CD4-positive, alpha-beta T cell treated with Interleukin-17A for 4 hours (primary cell): ENCODE measurements at places on chromosomes 11 and 22.
A peak's percentile ranks its signal among the peaks of the same experiment; 100 is the strongest.

DNA sequence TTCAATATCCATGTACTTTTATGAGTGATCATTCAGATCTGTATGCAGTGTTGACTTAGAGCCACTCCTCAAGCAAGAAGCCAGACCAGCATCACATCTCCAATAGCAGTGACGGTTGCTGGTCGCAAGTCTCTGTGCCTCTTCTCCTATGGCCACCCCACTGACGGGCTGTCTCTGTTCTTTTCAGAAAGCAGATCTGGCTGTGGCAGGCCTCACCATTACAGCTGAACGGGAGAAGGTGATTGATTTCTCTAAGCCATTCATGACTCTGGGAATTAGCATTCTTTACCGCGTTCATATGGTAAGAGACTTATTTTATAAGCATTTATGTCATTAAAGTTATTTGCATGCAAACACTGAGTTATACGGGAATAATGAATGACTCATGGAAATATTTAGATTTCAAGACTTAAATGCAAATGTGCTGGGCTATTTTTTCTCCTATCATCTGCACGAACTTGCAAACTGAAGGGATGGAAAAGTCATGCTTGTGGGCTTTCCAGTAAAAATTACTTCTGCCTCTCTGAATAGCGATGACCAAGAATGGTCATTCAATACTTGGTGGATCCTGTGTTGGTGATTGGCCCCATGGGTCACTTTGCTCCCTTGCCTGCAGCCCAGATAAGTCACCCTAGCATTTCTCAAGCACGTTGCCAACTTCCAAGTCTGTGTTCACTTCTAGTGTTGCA is 83.6 kb upstream of the TBCEL start:
- DNase-seq: no peak

GRCh38 chr11:86442827-86443226 is 68.1 kb downstream of the CCDC81 start:
- no peak for DNase-seq

- peak; percentile 64 for DNase-seq
Measured at GRCh38 chr11:45964911-45965389, 42.5 kb downstream of the LARGE2 start.

- no peak for DNase-seq
Measured at GRCh38 chr11:19232910-19233503, 7.7 kb downstream of the E2F8 start.

- DNase-seq: no peak
Measured at GRCh38 chr11:112096194-112096593, 9.5 kb downstream of the SDHD start.

DNA sequence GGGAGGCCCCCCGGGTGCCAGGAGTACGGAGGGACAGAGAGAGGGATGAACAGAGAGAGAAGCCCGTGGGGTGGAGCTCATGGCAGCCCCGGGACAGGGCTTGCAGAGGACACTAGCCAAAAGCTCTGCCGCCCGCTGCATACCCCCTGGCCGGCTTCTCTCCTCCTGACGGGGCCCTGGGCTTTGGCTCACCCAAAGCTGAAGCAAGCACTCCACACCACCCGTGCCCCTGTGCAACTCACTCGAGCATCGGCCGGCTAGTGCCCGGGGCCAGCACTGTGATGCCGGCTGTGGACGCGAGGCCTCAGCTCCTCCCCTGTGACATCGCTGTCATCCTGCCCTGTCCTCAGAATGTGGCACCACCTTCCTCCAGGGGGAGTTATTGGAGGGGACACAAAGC is 429.6 kb downstream of the BRD1 start:
- DNase-seq: no peak

- no peak for DNase-seq
Measured at GRCh38 chr22:33038836-33039235, 19.3 kb downstream of the SYN3 start.

GRCh38 chr22:18068381-18068988 is 9.3 kb upstream of the PEX26 start:
- no peak for DNase-seq

DNA sequence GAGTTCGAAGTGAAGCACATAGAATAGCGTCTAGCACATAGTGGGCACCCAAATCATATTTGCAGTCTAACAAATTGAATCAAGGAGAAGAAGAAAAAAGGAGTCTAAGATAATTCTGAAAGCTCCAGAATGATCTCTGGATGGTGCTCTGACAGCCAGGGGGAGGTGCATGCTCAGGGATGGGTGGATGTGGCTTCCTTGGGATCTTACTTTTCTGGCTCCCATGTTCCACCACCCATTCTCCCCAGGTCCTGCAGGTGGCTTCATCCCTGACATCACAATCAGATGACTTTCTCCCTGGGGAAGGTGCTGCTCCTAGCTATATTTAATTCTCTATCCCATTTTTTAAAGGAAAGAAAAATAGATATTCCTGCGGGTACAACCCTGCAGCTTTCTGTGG is 381.9 kb downstream of the CADM1 start:
- no peak for DNase-seq

- no peak for DNase-seq
Measured at GRCh38 chr11:132187814-132188213, 817.4 kb downstream of the NTM start.

- no peak for DNase-seq
Measured at GRCh38 chr11:26948881-26949280, 45.0 kb upstream of the FIBIN start.

GRCh38 chr11:33701302-33702230 is 940 bp upstream of the C11orf91 start:
- no peak for DNase-seq

DNA sequence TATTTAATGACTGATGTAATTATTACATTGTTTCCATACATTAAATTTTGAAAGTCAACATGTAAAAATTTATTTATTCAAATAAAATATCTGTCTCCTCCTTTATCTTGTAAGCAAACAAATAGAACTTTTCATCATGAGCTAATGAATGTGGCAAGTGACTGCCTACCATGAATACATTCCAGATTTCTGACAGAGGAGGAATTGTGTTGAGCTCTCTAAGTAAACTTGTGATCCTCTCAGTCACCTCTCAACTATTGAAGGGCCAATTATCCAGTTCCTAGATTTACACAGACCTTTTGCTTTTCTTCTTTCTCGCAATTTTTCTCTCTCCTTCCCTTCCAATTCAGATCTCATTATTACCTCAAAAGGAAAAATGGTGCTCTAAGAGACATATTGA is 21.5 kb downstream of the PRRG4 start:
- DNase-seq: no peak

DNA sequence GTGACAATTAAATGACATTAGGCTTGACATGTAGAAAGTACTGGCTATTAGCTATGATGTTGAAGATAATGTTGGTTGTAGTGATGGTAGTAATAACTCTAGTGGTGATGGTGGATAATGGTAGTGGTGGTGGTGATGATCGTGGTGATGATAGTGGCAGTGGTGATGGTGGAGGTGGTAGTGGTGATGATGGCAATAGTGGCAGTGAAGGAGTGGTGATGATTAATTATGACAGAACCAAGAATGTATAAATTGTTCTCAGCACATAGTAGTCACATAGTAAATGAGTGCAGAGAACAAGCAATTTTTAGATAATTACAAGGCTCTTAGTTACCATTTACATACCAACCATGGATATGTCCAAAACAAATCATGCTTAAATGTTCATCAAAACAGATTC is 5.3 kb upstream of the CD44 start:
- no peak for DNase-seq
